ENCODE measurements at places on chromosomes 13 and 19.

DNA sequence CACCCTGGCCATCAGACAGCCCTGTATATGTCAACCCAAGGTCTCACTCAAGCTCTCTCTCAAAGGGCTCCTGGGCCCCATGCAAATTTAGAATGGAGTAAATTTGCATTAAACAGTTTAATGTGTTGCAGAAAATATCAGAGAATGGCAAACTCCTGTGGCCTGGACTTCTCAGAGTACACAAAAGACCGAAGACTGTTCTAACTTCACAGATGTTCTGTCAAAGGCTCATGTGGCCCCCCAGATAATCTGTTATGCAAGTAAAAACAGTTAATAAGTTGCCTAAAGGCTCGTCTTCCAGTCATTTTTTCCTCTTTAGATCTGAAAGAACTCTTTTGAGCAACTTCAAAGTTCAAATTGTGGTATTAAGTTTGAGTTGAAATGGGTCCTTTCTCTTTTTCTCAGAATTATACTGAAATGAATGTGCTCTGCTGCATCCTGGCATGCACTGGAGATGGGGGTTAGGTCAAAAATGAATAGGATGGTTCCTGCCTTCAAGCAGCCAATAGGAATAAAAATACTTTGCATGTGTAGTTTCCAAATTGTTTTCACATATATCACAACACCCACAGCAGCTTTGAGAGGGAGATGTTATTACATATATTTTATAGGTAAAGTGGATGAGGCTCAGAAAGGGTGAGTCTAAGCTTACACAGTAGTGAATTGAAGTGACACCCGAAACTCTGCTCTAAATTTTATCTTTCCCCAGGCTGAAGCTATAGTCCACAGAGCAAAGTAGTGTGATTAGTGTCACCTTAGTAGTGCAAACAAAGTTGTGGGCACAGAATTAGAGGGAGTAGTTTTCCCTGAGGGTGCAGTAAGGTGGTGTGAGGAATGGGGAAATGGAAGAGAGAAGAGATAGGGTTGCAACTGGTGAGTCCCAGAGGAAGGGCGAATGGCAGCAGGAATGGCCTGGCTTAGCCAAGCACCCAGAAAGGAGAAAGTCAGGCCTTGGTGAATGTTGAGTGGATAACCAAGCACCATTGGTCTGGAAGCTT is 205.0 kb upstream of the RFC3 start:
- H3K36me3 ChIP-seq, result no peaks in the 10 kb centered on the region
- no peak overlapping the region for H3K27ac ChIP-seq
- no peaks in the 10 kb centered on the region for H3K27me3 ChIP-seq
- no peak overlapping the region for H3K4me3 ChIP-seq

DNA sequence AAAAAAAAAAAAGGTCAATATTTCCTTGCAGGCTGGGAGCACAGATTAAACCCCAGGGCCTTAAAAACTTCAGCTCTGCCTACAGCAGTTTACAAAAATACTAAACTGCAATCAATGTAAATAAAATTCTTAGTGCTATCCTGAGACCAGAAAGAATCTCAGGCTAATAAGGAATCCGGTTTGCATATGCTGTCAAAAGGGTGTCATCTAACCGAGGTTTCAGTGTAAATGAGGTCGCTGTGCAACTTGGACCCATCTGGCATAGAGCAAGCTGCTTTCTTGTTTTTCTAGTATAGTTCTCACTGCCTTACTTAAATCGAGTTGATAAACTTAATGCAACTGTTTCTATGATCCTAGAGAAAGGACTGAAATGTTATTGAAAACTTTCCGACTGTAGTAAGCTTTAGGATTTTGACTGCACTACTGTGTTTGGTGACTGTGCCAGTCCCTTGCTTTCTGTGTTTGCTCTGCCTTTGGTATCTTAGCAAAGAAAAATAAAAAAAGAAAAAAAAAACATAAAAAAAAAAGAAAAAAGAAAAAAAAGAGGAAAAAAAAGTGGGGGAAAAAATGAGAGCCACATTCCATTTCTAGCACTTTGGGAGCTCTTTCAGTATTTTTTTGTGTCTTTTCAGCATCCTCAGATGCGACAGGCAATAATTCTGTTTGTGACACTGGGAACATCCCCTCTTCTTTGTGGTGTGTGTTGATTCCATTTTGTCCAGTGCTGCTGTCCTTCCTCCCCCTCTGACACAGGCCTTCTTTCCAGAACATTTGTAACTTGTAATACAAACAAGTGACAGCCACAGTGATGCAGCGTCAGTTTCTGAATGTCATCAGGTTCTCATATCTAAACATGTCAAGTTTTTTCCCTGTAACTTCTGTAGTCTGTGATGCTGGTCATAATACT is 340.5 kb downstream of the ZNF536 start:
- H3K4me1 ChIP-seq, result no peaks in the 10 kb centered on the region
- no peaks in the 10 kb centered on the region for H3K36me3 ChIP-seq
- no peak overlapping the region for H3K27ac ChIP-seq

DNA sequence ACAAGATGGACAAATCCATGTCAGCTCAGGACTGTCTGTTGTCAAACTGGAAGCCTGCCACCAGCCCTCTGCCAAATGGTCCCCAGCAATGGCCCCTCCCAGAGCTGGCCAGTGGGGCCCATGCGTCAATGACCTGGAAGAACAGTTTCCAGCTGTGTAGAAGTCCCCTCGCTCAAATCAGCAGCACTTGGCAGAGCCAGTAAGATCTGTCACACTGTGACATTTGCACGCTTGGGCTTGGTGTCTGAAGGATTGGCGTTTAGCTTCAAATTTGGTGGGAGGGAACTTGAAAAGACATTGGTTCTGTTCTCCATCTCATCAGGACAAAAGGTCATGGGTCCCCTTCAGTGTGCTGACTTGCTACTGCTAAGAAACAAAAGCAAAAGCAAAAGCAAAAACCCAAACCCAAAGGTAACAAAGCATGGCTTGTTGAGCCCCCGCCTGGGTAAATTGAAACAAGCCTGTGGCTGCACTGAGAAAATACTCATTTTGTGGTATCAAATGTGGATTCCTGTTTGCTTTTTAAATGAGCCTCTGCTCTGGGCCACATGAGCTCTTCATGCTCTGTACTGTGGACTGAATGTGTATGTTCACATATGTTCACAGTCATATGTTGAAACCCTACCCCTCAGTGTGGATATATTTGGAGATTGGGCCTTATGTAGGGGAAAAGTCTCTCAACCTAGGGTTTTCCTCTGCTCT is 253.6 kb upstream of the MAB21L1 start:
- no peak overlapping the region for H3K27ac ChIP-seq
- no peaks in the 10 kb centered on the region for H3K36me3 ChIP-seq
- DNase-seq, result no peak
- no peaks in the 10 kb centered on the region for H3K27me3 ChIP-seq
- H3K4me3 ChIP-seq, result no peak overlapping the region
- H3K4me1 ChIP-seq, result no peaks in the 10 kb centered on the region

DNA sequence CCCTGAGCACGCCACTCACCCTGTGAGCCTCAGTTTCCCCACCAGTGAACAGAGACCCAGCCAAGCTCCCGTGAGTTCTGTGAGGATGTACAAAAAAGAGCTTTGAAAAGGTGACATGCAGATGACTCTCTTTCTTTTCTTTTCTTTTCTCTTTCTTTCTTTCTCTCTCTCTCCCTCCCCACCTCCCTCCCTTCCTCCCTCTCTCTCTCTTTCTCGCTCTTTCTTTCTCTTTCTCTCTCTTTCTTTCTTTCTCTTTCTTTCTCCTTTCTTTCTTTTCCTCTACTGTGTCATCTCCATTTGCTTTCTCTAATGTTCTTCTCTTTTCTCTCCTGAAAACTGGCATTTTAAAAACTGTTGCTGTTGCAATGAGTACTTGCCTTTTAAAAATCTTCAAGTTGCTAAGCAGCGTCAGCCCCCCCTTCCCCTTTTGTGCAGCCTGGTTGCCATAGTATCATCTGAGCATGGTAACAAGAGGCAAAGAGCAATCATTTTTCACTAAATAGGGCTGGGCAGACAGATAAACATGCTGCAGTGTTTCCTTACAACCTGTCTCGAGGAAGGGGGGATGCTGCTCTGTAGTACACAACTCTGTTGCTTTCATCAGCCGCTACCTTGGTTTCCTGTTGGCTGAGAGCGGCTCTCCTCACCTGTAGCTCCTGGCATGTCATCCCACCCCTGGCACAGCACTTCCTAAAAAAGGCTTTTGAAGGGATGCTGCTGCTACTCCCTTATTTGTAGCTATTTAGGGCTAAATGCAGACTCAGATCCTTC is 108.7 kb upstream of the MBNL2 start:
- no peaks in the 10 kb centered on the region for H3K27me3 ChIP-seq
- peak; percentile 42 for DNase-seq
- H3K4me3 ChIP-seq, result no peak overlapping the region

DNA sequence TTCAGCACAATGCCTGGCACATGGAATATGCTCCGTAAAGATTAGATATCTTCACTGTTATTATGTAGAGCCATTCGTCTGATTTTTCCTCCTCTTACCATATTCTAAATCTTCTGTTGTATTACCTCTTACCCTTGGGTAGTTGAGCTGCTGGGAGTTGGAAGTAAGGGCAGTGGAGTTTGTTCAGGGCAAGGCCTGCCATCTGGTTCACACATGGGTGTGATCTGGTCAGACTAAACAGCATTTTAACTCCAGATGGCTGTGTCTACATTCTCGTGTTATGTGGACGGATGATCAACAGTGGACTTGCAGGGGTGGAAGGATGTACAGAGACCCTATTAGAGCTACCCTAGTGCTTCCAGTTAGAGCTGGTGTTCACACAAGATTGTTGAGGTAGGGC is 164.9 kb downstream of the ZIC5 start:
- no peaks in the 10 kb centered on the region for H3K36me3 ChIP-seq
- no peak overlapping the region for H3K4me3 ChIP-seq
- H3K27me3 ChIP-seq, result no peaks in the 10 kb centered on the region
- no peak overlapping the region for H3K27ac ChIP-seq
- no peak for DNase-seq
- no peaks in the 10 kb centered on the region for H3K4me1 ChIP-seq

- H3K4me1 ChIP-seq, result no peaks in the 10 kb centered on the region
- no peak overlapping the region for H3K27ac ChIP-seq
- no peak for DNase-seq
- no peak overlapping the region for H3K4me3 ChIP-seq
- no peaks in the 10 kb centered on the region for H3K27me3 ChIP-seq
Measured at GRCh38 chr19:35321291-35321690, 7.7 kb upstream of the CD22 start.

DNA sequence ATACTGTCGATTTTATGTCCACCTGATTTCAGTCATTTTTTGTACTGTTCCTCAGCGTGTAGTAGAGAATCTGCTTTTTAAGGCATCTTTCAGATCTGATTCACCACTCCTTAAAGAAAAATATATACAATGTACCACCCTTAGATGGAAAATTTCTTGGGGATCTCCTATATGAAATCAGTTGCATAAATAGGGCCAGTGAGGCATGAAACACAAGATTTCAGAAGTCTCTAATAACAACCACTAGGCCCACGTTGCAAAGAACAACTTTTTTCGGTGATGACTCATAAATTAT is 1.4 kb downstream of the USP12 start:
- H3K27me3 ChIP-seq, result no peaks in the 10 kb centered on the region
- peaks cover 68% of the 10 kb centered on the region for H3K4me1 ChIP-seq
- no peak for DNase-seq
- H3K4me3 ChIP-seq, result peak overlapping the region; percentile 56
- peak overlapping the region; percentile 93 for H3K27ac ChIP-seq

GRCh38 chr19:30593975-30594745 is 222.0 kb downstream of the ZNF536 start:
- H3K36me3 ChIP-seq, result no peaks in the 10 kb centered on the region
- peaks cover 26% of the 10 kb centered on the region for H3K27me3 ChIP-seq
- no peak overlapping the region for H3K4me3 ChIP-seq
- no peak overlapping the region for H3K27ac ChIP-seq

GRCh38 chr19:12994701-12995595 is at the start of gene NFIX:
TSS of gene NFIX (plus strand) at chr19:12995475. CDS start at chr19:12995838, 363 bp downstream.
- peak within 1 kb of the TSS; percentile 61 for H3K4me3 ChIP-seq
- DNase-seq, result peak; percentile 69
- no peaks in the 10 kb centered on the region for H3K27me3 ChIP-seq
- H3K27ac ChIP-seq, result peak within 1 kb of the TSS; percentile 81
- H3K36me3 ChIP-seq, result peaks cover 4% of the 10 kb centered on the region

DNA sequence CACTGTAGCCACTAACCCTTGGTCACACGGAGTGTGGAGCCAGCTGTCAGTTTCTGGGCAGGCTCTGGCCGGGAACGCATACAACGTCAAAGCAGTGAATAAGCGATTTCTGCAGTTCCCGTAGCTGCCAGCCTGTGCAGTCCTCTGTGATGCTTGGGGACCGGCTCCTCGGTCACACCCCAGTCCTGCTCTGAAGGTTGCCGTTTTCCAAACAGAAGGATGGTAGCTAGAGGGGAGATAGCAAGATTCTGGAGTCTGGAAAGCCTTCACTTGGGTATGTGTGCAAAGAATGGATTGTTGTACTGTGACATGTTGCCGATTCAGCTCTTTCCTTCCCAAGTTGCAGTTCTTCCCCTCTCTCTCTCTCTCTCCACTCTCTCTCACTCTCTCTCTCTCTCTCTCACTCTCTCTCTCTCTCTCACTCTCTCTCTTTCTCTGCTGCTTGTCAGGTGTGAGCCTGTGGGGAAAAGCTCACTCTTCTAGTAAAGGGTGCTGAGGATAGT is 38.7 kb upstream of the C1QTNF9 start:
- no peaks in the 10 kb centered on the region for H3K36me3 ChIP-seq
- peaks cover 24% of the 10 kb centered on the region for H3K4me1 ChIP-seq
- DNase-seq, result peak; percentile 66
- peak overlapping the region; percentile 34 for H3K4me3 ChIP-seq
- peak overlapping the region; percentile 95 for H3K27ac ChIP-seq
- H3K27me3 ChIP-seq, result no peaks in the 10 kb centered on the region

GRCh38 chr19:3061182-3062161 is 823 bp downstream of the TLE5 start:
- peak; percentile 58 for DNase-seq
- peak overlapping the region; percentile 92 for H3K27ac ChIP-seq
- no peaks in the 10 kb centered on the region for H3K36me3 ChIP-seq
- no peaks in the 10 kb centered on the region for H3K27me3 ChIP-seq

GRCh38 chr19:45770192-45771101 is 1.4 kb upstream of the SIX5 start:
- peak overlapping the region; percentile 94 for H3K27ac ChIP-seq
- peak overlapping the region; percentile 68 for H3K4me3 ChIP-seq
- H3K36me3 ChIP-seq, result peaks cover 16% of the 10 kb centered on the region
- DNase-seq, result peak; percentile 98
- peaks cover 16% of the 10 kb centered on the region for H3K4me1 ChIP-seq

GRCh38 chr13:44300895-44301638 is 72.6 kb upstream of the SERP2 start:
- peak overlapping the region; percentile 76 for H3K27ac ChIP-seq
- H3K27me3 ChIP-seq, result no peaks in the 10 kb centered on the region
- H3K36me3 ChIP-seq, result no peaks in the 10 kb centered on the region
- no peak overlapping the region for H3K4me3 ChIP-seq
- no peak for DNase-seq

Measured in left lung (tissue), 14 donors.